ENCODE measurements at places on chromosomes 4 and X.

- no peak for DNase-seq
Observed at GRCh38 chr4:76035141-76035540, 729 bp downstream of the CXCL11 start.

- DNase-seq = no peak
Observed at GRCh38 chr4:145189981-145190380, 9.6 kb upstream of the OTUD4 start.

DNA sequence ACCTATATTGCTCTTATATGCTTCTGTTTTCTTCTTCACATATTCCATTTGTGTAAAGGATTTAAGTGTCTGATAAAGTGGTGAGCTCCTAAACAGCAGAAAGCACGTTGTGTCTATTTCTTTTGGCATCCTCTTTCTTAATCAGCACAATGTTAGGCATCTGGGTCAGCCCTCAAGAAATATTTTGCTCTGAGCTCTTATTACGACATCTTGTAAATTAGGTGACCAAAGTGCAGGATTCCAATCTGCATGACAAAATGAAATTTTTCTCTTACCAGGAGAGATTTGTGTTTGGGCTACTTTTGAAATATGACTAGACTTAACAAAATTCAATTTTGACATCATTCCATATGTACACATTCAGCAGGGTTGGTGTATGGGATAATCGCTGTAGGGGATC, 210.0 kb upstream of the IGFBP7 start:
- no peak for DNase-seq

DNA sequence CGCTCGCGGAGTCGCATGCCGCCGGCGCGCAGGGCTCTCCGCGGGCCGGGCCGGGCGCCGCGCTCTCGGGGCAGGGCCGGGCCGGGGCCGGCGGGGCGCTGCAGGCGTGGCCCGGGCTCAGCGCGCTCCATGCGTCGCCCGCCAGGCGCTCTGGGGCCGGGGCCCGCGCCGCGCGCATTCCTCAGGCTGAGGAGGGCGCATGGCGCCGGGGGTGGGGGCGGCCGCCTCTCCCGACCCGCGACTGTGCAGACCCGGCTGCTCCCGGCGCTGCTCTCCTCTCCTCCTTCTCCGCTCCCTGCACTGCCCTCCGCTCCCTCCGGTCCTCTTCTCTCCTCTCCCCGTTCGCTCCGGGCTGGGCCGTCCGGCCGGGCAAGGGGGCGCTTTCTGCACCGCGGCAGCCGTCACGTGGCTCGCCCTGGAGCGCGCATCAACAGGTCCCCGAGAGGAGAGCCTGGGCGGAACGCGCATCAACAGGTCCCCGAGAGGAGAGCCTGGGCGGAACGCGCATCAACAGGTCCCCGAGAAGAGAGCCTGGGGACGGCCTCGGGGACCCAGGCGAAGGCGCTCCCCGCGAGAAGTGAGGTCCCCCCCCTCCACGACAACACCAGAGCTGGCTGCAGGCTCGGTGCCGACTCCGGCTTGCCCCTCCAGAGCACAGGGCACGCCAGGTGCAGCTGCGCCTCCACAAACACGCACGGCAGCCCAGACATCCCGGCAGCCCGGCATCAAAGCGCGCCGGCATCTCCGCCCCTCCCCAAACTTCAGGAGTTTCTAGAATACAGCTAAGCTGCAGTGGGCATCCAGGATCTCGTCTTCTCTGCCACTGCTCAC, 12.9 kb downstream of the PPP2R3B start:
- peak; percentile 67 for DNase-seq

- no peak for DNase-seq
Observed at GRCh38 chr4:99998062-99998867, 48.2 kb upstream of the H2AZ1 start.

DNA sequence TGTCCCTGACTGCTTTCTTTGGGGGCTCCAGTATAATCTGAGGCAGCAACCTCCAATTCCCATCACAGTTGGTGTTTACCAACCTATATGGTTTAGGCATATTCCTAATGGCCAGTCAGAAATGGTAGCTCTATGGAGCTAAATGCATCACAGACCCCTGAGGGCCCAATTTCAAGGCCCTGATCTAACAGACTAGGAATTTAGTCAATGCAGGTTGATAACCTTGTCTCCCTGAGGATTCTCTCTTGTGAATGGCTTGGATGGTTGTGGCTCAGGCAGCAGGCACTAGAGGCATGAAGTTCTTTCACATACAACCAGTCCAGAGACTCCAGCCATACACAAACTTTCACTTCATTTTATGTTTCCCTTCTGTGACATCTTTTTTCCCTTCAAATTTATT, 59.4 kb downstream of the TMPRSS11F start:
- no peak for DNase-seq

DNA sequence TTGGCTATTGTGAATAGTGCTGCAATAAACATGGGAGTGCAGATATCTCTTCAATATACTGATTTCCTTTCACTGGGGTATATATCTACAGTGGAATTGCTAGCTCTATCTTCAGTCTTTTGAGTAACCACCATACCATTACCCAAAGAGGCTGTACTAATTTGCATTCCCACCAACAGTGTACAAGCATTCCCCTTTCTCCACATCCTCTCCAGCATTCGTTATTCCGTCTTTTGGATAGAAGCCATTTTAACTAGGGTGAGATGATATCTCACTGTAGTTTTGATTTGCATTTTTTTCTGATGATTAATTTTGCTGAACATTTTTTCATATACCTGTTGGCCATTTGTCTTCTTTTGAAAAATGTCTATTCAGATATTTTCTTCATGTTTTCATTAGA, 110.3 kb downstream of the PRDM5 start:
- DNase-seq = no peak

DNA sequence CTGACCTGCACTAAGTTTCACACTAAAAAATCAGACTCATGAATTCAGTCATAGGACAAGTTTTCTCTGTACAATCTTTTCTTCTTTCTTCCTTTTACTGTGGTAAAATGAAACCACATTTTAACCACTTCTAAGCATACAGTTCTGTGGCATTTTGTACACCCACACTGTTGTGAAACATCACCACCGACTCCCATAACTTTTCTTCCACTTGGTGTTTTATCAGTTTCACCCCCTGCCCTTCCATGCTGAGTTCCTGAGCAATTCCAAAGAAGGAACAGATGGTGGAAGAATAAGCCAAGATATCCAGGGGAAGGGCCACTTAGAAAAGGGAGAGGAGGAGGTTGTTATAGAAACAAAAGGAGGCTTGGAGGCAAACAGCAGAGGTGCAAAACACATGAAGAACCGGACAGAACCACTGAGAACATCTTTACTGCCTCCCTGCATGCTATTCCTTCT, 22.6 kb downstream of the SLC25A4 start:
- DNase-seq = no peak

DNA sequence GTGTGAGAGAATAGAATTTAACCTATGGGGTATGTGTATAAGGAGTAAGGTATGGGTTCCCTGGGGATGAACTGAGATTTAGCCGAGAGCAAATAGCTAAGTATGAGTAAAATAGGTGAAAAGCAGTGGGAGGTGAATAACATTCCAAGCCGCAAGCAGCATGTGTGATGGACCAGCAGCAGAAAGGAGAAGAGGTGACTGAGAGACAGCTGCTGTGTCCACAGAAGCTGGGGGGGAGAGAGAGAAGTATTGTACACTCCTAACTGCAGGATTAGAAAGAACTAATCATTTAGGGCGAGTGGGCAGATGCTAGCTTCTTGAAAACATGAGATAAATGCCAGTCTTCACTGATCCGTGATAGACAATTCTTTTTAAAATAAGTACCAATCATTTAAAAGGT, 296.0 kb downstream of the KLHL4 start:
- DNase-seq = no peak

DNA sequence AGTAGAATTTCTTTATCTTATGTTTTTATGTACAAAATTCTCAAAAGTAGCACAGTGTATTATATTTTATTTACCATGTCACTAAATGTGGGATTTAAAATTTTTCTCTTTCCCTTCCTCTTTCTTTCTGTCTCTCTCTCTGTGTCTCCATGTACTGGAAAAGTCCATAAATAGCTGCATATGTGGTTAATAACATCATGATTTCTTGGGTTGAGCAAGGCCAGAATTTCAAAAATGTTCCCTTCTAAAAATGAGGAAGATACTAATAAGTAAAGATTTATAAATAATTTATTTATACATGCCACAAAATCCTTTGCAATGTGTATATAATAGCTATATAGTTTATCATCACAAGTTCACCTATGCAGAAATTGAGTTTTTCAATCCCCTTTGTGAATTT, 29.1 kb upstream of the DKK2 start:
- no peak for DNase-seq

GRCh38 chr4:146407669-146408084, 114.1 kb downstream of the SLC10A7 start:
- no peak for DNase-seq

GRCh38 chr4:100988876-100989275, 358.4 kb downstream of the PPP3CA start:
- no peak for DNase-seq

GRCh38 chrX:151228935-151229334, 52.6 kb downstream of the GPR50 start:
- DNase-seq = no peak

DNA sequence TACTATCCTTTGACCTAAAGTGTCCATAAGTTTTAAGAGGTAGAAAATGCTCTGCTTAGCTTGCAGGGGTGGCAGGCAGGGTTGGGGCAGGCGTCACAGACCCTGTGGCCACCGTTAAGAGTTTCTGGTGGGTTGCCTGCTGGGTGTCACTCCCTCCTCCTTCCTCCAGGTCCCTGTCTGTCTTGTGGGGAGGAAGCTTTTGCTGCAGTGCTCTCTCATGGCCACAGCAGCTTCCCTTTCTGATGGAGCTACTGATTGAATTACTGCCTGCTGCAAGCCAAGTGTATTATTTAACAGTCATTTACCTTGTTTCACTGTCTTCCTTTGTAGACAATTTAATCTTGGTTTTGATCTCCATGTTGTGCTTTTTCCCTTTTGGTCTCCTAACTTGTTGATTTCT, 384.6 kb downstream of the IDS start:
- DNase-seq = no peak

DNA sequence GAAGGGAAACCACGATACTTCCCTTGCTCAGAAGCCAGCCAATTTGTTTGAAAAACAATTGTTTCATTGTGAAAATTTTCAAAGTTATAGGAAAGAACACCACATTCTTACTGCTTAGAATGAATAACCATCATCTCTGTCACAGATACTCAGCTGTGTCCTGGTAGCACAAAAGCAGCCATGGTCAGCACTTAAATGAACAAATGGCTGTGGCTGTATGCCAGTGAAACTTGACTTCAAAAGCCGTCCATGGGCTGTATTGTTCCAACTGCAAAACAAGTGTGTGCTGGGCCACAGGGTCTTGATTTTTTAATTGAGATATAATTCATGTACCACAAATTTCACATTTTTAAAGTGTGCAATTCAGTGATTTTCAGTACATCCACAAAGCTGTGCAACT, 19.6 kb downstream of the NSDHL start:
- DNase-seq = no peak

- DNase-seq = no peak
Observed at GRCh38 chr4:15434676-15435075, 6.8 kb downstream of the C1QTNF7 start.

GRCh38 chr4:31052519-31052918, 332.4 kb downstream of the PCDH7 start:
- DNase-seq = no peak

DNA sequence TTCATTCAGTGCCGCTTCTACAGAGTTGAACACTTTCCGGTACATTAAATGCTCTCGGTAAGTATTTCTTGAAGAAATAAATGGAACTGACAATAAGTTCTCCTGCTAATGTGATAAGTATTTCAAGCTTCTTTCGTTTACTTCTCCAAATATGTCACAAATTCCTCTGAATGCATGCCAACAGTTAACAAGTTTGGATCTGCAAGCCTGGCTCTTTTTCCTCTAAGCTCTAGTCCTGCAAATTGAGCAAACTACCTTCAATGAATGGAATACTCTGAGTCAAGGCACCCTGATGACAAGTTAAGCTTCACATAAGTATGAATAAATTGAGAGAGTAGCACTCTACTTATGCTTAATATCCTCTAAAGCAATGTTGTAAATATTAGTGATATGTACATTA, 403.6 kb downstream of the PDGFC start:
- DNase-seq = no peak

GRCh38 chr4:104334410-104334809, 160.3 kb downstream of the CXXC4 start:
- DNase-seq = no peak

- DNase-seq = peak; percentile 54
Observed at GRCh38 chr4:80362578-80363181, 27.1 kb downstream of the CFAP299 start.

DNA sequence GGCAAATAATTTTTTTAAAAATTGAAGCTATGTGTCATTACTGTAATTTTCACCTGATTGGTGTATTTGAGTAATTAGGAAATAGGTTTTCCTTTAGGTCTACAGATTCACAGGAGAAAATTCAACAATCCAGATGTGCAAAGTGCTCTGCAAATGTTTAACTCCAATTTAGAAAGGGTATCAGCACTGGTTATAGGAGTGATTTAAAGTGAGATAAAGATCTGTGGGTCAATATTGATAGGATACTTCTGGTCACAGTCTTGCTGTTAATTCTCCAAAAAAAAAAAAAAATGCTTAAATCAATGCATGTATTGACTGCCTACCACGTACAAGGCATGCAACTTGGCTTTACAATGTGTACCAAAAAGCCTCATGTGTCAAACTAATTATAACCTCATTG, 271.3 kb downstream of the PPP3CA start:
- DNase-seq = no peak

- no peak for DNase-seq
Observed at GRCh38 chr4:181488926-181489325, 754.3 kb upstream of the TENM3 start.

DNA sequence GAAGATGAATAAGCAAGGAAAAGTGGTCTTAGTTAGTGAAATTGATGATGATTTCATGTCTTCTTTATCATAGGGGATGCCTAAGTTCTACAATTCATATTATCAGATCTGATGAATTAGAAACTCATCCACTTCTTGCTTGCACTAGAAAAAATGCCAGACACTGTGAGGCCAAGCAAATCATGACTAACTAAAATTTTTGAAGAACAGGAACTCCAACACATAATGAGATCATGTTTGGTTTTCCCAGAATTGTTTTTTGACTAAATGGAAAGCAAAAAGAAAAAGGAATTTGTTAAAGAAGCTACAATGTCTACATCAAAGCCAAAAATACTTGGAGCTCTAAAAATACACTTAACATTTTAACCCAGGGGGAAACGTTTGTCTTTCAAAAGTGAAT, 120.4 kb downstream of the ARSF start:
- DNase-seq = no peak

- no peak for DNase-seq
Observed at GRCh38 chr4:94508806-94509205, 57.1 kb downstream of the PDLIM5 start.

All from activated CD4-positive, alpha-beta T cell treated with anti-CD3 and anti-CD28 coated beads for 48 hours (primary cell).